ENCODE measurements at places on chromosomes 2 and 18. TPM values are rescaled to one million over a fixed set of nuclear protein-coding genes. Genes with fewer than 3 reads are reported as not detected.

HOXD8 gene
- 5.4 TPM for total RNA-seq

SLC39A10 gene
- 21.0 TPM for total RNA-seq

C1QL2 gene
- 0.09 TPM for total RNA-seq

CNOT11 gene
- total RNA-seq: 42.5 TPM

BMP10 gene
- not detected for total RNA-seq

MFSD2B gene
- total RNA-seq: 0.36 TPM

DRC1 gene
- total RNA-seq: not detected

ZSWIM2 gene
- not detected for total RNA-seq

Measured in A549 treated with RU486 at 1 μM for 4 hours (cell line).